ENCODE measurements at places on chromosomes 13 and 19. TPM values are rescaled to one million over a fixed set of nuclear protein-coding genes. Genes with fewer than 3 reads are reported as not detected.

TMPRSS9 gene
- total RNA-seq, result not detected

ZSCAN4 gene
- total RNA-seq, result not detected

ZNF549 gene
- total RNA-seq, result 7.9 TPM

DNA sequence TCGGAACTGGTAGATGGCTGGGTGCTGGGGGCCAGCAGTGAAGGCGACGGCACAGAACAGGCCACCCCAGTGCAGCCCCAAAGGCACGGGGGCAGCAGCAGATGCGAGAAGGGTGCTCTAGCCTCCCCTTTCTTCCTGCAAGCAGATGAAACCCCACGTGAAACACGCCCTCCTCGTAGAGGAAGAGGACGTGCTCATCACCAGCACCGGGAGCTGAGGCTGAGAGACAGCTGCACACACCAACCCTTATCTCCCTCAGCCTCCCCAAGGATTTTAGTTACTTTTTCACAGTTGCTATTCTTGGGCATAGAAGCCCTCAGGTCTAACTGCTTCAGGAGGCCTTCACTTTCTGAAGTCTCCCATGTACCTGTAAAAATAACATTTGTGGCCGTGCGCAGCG is 11.9 kb downstream of the ZNF787 start:
- DNase-seq, result no peak

DNA sequence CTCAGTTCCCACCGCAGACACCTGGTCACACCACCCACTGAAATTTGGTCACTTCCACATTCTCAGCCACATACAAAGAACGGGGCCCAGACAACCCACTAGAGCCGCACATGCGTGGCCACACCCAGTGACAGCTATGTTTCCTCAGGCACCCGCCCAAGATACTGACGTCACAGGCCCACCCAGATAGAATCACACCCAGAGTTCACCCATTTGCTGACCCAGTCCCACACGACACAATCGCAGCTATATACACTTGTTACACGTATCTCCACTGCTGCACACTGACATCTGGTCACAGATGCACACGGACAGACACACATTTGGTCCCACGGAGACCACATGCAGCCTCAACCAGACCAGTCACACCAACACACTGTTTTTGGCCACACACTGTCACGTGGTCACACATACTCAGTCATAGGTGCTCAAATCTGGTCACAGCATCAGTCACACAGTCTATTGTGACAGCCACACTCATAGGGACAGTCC is 2.9 kb downstream of the NUMBL start:
- DNase-seq, result no peak

ZNF497 gene
- 1.6 TPM for total RNA-seq
